ENCODE measurements at places on chromosomes 3 and 15.
A peak's percentile ranks its signal among the peaks of the same experiment; 100 is the strongest.

GRCh38 chr15:69185706-69186105 is 25.3 kb downstream of the GLCE start:
- no peak for DNase-seq

- DNase-seq: no peak
Observed at GRCh38 chr15:39594446-39595337, 13.8 kb downstream of the THBS1 start.

GRCh38 chr3:87335931-87336330 is 59.5 kb upstream of the POU1F1 start:
- DNase-seq: no peak

- no peak for DNase-seq
Observed at GRCh38 chr15:76730262-76730661, 174.9 kb downstream of the SCAPER start.

DNA sequence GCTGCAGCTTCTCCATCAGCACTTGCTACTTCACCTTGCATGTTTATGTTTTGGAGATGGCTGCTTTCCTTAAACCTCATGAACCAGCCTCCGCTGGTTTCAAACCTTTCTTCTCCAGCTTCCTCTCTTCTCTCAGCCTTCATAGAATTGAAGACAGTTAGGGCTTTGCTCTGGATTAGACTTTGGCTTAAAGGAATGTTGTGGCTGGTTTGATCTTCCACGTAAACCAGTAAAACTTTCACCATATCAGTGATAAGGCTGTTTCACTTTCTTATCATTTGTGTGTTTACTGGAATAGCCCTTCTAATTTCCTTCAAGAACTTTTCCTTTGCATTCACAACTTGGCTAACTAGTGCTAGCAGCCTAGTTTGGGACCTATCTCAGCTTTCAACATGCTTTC is 11.7 kb upstream of the GNAT1 start:
- DNase-seq: no peak

DNA sequence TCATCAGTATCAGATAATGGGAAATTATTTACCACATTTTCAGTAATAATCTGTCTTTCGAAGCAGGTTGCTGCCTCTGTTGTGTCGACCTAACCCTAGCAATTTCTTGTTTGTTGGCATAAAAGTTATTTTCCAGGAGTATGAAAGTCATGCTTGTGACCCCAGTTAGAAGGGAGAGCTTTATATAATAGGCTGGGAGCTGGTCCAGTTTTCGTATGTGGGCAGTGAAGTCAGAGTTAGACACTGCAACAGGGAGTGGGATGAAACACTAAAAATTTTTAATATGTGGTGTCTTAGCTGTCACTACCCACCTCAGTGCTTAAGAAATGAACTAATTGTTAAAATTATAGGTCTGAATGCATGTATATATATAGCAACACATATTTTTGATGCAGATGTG is 348.5 kb downstream of the FEZF2 start:
- DNase-seq: no peak

- no peak for DNase-seq
Observed at GRCh38 chr3:53712817-53713388, 133.3 kb downstream of the CHDH start.

DNA sequence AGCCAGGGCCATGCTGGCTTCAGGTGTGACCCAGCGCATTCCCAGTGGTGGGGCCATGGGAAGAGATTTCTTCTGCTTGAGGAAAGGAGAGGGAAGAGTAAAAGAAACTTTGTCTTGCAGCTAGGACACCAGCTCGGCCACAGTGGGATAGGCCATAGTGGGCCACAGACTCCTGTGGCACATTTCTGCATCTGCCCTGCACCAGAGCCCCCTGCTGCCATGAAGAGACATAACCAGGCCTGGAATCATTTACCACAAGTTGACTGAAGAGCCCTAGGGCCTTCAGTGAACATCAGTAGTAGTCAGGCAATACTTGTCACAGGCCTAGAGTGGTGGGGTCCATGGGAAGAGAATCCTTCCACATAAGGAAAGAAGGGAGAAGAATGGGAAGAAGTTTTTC is 411.4 kb upstream of the ARL6 start:
- no peak for DNase-seq

- no peak for DNase-seq
Observed at GRCh38 chr15:59364248-59364647, 8.4 kb downstream of the MYO1E start.

DNA sequence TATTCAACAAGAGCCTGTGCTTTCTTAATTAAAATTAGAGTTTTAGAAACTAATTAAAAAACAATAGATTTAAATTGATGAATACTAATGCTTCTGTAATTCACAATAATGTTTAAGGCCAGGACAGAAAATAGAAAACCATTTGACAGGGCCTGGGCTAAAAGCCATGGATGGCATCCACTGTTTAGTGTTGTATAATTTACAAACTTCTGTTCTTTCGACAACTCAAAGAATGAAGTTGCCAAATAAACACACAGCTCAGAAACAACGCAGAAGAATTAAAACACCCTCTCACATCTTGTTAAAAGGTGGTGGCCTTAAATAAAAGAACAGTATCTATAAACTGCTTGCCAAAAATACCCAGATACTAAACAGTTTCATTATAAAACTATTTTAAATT is 347.5 kb downstream of the MECOM start:
- DNase-seq: no peak

GRCh38 chr15:41930221-41930866 is 36.5 kb upstream of the SPTBN5 start:
- no peak for DNase-seq

DNA sequence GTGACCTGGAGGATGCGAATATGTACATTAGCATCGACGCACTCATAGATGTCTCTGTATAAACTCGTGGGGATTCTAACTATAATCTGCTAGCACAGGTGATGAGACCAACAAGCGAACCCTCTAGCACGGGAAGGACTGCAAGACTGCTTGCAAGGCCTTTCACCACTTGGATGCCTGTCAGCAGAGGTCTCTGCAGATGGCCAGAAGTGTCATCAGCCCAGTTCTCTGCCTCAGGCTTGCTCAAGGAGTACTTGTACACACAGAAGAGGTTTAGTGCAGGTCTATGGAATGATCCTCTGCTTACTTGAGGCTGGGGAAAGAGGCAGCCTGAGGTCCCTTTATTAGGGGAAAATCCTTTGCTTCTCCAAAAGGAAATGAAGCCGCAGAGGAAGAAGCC is 48.1 kb downstream of the EDEM1 start:
- DNase-seq: no peak

- DNase-seq: no peak
Observed at GRCh38 chr15:80202016-80202315, 49.2 kb downstream of the FAH start.

- no peak for DNase-seq
Observed at GRCh38 chr3:32048487-32049182, 57.8 kb upstream of the GPD1L start.

DNA sequence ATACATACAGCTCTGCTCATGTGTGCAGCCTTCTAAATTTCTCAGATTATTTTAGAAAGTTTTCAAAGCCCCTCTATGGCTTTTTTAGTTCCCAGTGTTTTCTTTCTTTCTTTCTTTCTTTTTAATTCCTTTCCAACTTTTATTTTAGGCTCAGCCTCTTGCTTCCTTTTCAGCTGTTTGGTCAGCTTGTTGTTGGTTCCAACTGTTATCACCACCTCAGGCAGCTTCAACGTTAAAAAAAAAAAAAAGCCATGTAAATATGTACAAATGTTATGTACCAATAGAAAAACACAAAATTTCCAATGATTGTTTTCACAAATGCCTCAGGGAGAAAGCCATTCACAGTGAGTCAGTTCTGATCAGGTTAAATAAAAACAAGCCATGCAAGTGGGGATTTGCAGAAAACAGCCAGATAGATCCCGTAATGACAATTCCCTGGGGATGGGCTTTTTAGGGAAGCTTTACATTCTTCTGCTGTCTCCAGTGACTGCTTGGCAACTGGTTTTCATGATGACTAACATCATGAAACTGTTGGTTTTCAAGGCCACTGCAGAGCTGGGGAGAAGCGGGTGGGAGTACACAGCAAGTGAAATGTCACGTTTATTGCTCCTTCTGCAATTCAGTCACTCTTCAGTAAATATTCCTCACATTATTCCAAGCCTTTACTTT is 908.4 kb downstream of the EPHA3 start:
- no peak for DNase-seq

DNA sequence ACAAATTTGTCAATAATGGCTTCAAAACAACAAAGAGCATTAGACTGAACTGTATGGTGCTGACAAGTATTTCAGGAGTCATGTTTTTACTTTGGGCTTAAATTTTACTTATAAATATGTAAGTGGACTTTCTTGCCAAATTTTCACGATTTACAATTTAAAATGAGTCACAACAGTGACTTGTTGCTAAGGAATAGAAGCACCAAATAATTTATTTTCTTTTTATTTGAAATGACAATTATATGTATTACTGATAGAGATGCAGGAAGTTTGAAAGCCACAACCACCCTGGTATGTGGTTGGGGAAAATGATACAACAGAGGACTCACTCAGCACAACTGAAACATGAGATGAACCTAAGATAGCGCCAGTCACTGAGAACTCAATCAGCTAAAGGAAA is 90.3 kb downstream of the FMN1 start:
- peak; percentile 15 for DNase-seq
